ENCODE measurements at places on chromosomes 7 and 10.

DNA sequence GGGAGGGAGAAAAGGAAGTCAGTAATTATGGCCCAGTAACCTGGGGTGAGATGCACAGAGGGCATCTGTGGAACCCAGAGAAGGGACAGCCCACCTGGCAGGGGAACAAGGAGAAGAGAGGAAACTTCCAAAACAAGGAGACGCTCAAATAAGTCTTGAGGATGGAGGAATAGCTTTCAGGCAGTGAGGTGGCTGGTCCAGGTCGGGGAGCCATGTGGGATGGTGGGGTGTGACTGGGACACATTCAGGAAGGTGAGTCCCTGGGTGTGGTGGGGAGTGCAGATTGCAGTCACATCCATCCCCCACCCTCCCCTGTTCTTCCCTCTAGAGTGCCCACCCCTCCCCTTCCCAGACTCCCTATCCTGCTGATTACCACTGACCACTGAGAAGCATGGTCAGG lies 175.4 kb downstream of the GRID1 start:
- no peak for DNase-seq

DNA sequence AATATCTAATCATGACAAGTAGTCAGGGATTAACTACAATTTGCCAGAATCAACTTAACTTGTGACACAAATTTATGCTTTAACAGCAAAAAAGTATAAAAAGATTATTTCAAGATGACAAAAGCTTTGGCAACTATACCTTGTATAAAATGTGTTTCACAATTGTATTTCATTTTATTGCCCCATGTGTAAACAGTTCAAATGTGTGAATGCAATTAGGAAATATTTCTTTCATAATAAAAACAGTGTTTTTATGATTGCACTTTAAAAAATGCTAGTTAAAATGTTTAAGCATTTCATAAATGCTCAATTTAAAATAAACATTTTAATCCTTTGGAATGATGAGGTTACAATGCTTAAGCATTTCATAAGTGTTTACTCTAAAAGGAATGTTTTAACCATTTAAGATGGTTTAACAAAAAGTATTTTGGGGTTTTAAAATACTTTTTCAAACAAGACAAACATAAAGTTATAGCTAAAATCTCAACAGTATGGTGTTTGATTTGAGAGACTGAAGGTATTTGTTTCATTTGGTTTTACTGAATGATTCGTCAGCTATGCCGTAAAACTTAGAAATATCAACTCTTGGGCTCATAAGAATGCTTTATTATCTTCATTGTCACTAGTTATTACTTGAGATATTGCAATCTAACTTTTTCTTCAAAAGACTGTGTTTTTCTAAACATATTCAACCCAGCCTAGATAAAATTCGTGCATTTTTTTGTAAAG lies 50.1 kb downstream of the SFTPD start:
- DNase-seq: no peak

DNA sequence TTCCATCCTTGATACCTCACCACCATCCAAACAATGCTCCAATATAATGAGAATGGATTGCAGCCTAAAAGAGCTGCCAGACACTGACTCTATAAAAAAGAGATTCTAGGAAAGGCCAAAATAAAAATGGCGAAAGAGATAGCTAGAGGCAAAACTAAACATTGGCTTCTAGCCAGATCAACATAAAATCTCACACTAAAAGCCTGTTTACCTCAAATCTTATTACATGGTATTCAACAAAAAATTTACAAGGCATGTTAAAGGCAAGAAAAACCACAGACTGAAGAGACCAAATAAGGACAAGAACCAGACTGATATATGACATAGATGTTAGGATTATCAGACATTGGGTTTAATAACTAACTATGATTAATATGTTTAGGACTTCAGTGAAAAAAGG lies 1127.0 kb downstream of the DNAJB9 start:
- DNase-seq: no peak

DNA sequence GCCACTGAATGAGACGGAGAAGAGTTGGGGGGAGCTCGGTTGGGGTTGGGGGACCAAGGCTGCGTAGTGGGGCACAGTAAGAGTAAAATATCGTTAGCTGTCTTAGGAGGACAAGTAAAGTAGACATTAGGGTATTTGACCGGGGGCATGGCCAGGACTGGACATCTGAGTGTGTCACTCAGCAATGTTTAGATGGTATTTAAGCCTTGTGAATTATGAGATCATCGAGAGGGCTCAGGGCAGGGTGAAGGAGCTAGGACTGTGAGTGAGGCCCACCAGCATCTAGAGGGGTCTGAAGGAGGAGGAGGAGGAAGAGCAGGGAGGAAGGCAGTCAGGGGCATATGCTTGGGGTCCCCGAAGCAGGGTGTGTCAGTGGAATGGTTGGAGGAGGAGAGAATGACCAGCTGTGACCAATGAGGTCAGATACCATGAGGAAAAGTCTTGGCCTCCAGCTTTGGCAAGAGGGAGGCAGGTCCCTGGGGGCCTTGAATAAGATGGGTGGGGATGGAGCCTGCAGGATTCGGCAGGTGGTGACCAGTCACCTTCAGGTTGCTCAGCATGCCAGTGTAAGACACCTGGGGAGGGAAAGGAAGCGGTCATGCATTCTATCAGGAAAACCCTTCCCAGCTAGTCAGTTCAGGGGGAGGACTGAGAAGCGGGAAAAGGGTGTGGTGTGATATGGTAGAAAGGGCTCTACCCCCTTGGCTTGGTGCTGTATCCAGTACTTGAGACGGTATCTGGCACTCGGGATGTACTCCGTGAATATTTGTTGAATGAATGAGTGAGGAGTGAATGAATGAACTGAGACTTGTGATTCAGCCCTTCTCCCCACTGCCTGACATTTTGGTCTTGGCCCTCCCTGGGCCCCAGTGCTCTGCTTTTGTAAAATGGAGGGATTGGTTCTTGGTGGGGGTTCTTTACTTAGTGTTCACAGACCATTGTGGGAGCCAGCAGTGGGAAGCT lies 34.8 kb upstream of the SH2D4B start:
- no peak for DNase-seq

DNA sequence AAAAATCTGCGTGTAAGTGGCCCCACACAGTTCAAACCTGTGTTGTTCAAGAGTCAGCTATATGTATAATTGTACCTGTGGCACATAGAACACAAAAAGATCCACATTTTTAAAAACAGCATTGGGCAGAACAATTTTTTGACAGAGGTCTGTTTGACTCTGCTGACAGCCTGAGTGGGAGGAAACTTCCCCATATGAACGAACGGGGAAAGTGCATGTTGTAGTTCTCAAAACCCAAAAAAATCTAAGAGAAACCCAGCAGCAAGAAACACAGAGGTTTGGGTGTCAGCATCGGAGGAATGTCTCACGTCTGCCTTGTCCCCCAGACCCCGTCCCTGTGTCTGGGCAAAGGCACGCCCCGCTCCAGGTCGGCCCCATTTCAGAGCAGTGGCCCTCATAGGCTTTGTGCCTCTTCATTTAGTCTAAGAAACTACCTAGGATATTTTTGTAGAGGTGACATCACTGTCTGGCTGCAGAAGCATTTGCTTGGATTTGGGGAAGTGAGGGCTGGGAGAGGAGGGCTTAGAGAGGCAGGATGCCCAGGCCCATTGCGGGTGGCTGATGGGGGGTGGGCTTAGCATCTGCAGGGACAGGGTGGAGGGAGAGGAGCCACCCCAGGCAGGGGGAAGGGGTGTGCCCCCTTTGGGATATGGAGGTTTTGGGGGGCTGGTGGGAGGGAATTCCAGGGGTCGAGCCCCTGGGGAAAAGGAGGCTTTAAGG lies 11.0 kb downstream of the CUX1 start:
- DNase-seq: no peak

DNA sequence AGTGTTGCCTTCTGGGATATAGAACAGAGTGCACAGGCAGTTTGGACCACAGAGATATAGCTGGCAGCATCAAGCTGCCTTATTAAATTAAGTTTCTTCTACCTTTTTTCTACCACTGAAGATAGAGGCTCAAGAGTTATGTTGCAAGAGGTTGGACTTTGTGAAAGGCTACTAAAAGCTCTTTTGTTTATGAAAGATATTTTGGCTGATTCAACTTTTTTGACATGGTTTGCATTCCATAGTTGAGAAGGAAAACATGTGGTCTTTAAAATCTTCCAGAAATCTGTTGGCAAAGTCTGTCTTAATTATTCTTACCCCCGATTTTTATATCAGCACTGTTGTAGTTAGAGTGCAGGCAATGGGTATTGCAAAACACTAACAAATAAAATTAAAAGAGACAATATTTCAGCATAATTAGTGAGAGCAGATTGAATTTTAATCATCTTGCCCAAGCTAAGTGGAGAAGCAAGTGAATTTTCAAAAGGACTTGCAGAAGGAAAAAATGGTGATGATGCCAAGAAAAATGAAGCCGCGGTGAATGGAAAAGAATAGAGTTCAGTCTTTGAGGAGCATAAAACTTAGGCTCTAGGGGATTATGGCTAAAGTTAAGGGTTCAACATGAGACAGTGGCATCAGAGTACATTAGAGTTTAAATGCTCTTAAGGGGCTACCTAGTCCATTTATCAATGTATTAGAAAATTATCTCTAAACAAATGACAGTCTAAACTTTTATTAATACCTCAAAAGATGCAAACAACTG lies 450.9 kb upstream of the CNTNAP2 start:
- no peak for DNase-seq

DNA sequence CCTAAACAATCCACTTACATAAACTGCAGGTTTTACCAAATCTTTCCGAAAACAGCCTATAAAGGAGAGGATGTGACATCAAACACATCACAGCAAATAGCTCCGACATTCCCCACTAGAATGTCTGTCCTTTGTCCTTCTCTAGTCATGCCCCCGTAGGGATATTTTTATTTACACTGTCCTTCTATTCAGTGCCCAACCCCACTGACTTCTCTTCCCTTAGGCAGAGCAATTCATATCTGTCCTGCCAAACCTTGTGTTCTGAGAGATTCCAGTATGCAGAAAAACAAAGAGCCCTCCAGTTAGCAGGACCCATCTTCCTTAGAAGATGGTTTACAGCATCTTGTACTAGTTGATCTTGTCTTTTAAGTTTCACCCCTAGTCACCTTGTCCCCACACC lies 5.4 kb upstream of the GLI3 start:
- DNase-seq: no peak

Data from central memory CD8-positive, alpha-beta T cell (primary cell).